Progenitor cell of endocrine pancreas (in vitro differentiated cells): ENCODE measurements at places on chromosomes 2 and 18.
A peak's percentile ranks its signal among the peaks of the same experiment; 100 is the strongest.

DNA sequence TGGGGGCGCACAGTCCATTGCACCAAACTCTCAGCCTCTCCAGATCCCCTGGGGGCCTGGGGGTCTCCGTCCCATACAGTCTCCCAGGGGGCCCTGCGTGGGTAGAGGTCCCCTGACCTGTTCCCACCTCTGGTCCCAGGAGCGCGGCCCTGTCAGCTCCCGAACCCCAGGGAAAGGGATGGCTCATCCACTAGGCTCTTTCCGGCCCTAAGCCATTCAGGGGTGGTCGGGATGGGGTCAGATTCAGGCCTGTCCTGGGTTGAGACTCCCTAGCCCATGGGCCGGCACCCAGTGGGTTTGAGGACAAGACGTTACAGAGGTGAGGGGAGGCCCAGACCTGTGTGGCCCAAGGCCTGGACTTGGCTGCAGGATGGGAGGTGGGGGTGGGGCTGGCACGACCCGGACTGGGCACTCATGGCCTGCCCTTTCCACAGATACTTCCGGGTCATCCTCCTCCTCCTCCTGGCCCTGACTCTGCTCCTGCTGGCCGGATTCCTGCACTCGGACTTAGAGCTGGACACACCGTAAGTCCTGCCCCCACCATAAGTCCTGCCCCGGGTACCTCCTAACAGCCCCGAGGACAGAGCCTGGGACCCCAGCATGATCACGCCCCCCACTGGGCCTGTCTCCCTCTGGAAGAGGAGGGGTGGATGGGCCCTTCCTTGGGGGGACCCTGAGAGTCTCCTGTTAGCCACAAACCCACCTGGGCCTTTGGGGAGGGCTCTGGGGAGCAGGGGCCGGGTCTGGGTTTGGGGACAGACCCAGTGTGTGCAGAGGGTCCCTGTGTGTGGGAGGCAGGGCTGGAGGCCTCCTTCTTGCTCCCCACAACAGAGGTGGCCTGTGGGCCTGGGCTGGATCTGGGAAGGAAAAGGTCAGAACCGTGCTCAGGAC is 10.1 kb upstream of the NEU4 start:
- H3K36me3 ChIP-seq: no peaks in the 10 kb centered on the region
- H3K27ac ChIP-seq: no peak overlapping the region
- peaks cover 8% of the 10 kb centered on the region for H3K27me3 ChIP-seq
- H3K4me1 ChIP-seq: no peaks in the 10 kb centered on the region
- peak; percentile 8 for DNase-seq
- H3K4me3 ChIP-seq: no peak overlapping the region

GRCh38 chr2:200087451-200087850 is 132.1 kb downstream of the MAIP1 start:
- H3K4me1 ChIP-seq: peaks cover 60% of the 10 kb centered on the region
- no peaks in the 10 kb centered on the region for H3K27me3 ChIP-seq
- peak overlapping the region; percentile 29 for H3K27ac ChIP-seq
- H3K4me3 ChIP-seq: peak overlapping the region; percentile 2
- no peak for DNase-seq
- no peaks in the 10 kb centered on the region for H3K36me3 ChIP-seq

- H3K27ac ChIP-seq: no peak overlapping the region
- peaks cover 4% of the 10 kb centered on the region for H3K36me3 ChIP-seq
- no peak overlapping the region for H3K4me3 ChIP-seq
- no peak for DNase-seq
- H3K27me3 ChIP-seq: no peaks in the 10 kb centered on the region
Measured at GRCh38 chr2:148130581-148130980, 109.7 kb downstream of the MBD5 start.

DNA sequence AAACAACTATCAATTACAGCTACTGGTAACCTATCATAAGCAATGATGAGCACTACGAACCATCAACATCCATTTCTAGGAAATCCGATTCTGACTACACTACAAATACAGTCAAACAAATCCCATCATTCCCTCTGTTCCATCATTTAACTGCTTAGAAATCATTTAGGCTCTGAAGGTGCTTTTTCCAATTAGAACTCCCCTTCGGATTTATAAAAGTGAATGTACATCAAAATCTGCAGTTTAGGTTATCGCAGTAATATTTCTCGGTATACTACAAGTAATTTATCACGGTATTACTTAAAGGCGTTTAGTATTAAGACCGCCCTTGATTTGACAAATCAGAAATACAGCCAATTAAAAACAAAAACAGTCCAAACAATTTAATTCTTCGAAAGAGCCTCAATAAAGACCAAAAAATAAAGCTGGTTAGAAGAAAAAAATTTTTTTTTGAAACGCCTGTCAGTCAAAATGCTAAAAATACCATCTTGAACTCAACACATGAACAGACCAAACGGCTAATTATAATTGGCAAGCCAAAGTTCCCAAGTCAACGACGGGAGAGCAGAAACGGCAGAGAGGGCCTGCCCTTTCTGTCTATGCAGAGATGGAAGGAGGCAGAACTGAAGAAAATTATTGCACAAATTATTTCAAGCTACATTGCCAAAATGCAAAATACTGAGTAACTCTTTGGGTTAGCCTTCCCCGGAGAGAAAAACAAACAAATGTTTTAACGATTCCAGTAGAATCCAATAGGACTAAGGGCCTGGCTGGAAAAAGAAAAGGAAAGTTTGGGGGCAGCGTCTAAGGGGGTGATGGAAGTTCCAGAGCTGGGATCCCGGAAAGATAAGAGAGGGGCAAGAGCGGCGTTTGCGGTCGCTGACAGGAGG is 1.2 kb downstream of the VPS54 start:
- DNase-seq: no peak
- no peaks in the 10 kb centered on the region for H3K27me3 ChIP-seq
- peak overlapping the region; percentile 97 for H3K27ac ChIP-seq
- H3K4me3 ChIP-seq: peak overlapping the region; percentile 92
- peaks cover 21% of the 10 kb centered on the region for H3K4me1 ChIP-seq

DNA sequence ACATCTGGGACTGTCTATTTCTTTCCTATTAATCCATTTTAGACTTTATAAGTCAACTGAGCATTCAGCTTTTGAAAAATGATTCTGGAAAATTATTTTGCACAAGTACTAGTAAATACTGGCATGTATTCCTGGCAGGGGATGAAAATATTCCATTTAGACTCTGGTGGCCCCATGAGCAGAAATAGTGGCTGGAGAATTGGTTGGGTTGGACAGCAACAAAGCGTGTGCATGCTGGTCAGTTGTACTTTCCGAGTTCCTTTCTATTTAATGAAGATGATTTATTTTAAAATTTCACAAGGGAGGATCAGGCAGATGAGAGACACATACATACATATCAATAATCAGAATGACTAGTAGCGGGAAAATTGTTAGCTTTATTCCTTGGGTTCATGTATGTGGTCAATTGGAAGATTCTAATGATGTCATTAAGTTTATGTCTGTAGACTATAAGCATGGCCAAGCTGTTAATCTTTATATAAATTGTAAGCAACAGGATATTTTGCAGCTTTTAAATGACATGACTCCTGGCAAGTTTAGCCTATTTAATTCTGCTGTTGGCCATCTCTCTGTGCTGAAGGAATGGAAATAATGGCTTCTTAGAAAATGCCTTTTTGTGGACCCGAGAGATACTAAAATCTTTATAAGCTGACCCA is 541.6 kb downstream of the SLC4A3 start:
- no peak overlapping the region for H3K4me3 ChIP-seq
- H3K4me1 ChIP-seq: no peaks in the 10 kb centered on the region
- no peak overlapping the region for H3K27ac ChIP-seq
- H3K27me3 ChIP-seq: no peaks in the 10 kb centered on the region
- DNase-seq: no peak
- H3K36me3 ChIP-seq: no peaks in the 10 kb centered on the region

- H3K36me3 ChIP-seq: no peaks in the 10 kb centered on the region
- no peaks in the 10 kb centered on the region for H3K4me1 ChIP-seq
- H3K27ac ChIP-seq: no peak overlapping the region
- H3K4me3 ChIP-seq: no peak overlapping the region
- DNase-seq: no peak
Measured at GRCh38 chr2:120697471-120697870, 38.2 kb upstream of the GLI2 start.

DNA sequence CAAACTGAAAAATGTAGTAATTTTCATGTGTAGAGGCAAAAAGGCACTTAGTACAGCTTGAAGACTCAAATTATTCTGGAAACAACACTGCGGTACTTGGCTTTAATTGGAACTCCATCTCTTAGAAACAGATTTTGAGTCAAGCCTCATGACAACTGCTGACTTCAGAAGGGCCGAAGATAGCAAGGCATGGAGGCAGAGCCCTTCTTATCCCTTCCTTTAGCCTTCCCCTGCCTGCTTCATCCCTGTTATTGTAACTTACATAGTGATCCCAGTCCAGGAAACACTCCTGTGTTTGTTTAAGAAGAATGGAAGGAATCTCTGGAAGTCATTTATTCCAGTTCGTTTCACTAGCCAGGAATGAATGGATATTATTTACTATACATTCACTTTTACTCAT is 110.9 kb upstream of the FAM98A start:
- no peaks in the 10 kb centered on the region for H3K27me3 ChIP-seq
- no peaks in the 10 kb centered on the region for H3K4me1 ChIP-seq
- H3K27ac ChIP-seq: no peak overlapping the region
- no peak overlapping the region for H3K4me3 ChIP-seq
- DNase-seq: no peak
- no peaks in the 10 kb centered on the region for H3K36me3 ChIP-seq

DNA sequence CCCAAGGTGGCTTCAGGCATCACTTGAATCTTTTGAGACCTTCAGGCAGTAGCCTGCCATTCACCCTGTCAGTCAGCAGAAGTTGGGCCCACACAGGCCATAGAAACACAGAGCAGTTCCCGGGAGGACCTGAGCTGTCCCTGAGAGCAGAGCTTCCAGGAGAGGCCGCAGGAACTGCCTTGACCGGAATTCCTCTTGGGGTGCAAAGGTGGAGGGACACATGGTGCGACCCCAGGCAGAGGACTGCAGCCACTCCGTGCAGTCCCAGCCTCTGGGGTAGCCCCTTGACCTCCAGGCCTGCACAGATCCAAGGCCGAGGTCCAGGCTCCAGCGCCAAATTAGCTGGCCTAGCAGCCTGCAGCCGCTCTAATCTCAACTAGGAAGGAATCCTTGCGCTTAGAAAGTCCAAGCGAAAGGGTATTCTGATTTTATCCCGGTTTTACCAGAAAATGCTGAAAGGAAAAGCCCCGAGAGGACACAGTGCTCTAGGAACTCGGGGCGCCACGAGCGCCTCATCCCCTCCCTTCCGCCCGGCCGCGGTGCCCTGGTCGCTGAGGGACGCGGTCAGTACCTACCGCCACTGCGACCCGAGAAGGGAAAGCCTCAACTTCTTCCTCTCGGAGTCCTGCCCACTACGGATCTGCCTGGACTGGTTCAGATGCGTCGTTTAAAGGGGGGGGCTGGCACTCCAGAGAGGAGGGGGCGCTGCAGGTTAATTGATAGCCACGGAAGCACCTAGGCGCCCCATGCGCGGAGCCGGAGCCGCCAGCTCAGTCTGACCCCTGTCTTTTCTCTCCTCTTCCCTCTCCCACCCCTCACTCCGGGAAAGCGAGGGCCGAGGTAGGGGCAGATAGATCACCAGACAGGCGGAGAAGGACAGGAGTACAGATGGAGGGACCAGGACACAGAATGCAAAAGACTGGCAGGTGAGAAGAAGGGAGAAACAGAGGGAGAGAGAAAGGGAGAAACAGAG is 5.4 kb downstream of the SIX2 start:
- no peak for DNase-seq
- peaks cover 95% of the 10 kb centered on the region for H3K27me3 ChIP-seq
- H3K4me1 ChIP-seq: peaks cover 17% of the 10 kb centered on the region
- H3K36me3 ChIP-seq: peaks cover 1% of the 10 kb centered on the region
- H3K27ac ChIP-seq: no peak overlapping the region
- H3K4me3 ChIP-seq: peak overlapping the region; percentile 54

GRCh38 chr2:24620936-24621335 is 129.9 kb downstream of the NCOA1 start:
- no peak overlapping the region for H3K27ac ChIP-seq
- H3K4me1 ChIP-seq: peaks cover 1% of the 10 kb centered on the region
- H3K4me3 ChIP-seq: no peak overlapping the region
- H3K27me3 ChIP-seq: no peaks in the 10 kb centered on the region

DNA sequence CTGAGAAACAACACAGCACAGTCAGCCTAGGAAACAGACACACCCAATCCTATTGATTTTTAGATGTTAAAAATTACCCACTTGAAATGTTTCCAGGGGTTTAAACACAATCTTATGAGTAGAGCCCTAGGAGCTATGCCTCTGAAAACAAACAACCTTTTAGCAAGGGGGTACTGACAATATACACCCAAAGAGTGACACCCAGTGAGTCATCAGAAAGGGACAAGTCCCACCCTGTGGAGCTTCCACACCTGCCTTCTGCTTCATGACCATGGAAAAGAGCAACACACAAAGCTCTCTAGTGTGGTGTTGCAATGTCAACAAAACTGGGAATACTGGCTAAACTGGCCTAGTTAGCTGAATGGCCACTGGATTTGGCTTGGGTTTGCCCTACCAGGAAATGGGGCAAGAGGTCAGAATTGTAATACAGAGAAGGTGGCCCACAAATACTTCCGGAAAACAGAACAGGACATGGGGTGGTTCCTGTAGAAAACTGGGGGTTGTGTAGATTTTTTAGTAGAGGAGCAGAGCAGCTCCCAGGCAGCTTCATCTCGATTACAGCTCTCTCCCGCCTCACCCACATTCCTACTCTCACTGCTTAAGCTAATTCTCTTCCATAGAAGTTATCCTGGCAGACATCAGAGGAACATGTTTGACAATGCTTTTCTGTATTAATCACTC is 98.2 kb downstream of the GAREM1 start:
- peaks cover 35% of the 10 kb centered on the region for H3K27me3 ChIP-seq
- peak overlapping the region; percentile 46 for H3K4me3 ChIP-seq
- DNase-seq: peak; percentile 12
- peaks cover 36% of the 10 kb centered on the region for H3K4me1 ChIP-seq
- peak overlapping the region; percentile 99 for H3K27ac ChIP-seq

DNA sequence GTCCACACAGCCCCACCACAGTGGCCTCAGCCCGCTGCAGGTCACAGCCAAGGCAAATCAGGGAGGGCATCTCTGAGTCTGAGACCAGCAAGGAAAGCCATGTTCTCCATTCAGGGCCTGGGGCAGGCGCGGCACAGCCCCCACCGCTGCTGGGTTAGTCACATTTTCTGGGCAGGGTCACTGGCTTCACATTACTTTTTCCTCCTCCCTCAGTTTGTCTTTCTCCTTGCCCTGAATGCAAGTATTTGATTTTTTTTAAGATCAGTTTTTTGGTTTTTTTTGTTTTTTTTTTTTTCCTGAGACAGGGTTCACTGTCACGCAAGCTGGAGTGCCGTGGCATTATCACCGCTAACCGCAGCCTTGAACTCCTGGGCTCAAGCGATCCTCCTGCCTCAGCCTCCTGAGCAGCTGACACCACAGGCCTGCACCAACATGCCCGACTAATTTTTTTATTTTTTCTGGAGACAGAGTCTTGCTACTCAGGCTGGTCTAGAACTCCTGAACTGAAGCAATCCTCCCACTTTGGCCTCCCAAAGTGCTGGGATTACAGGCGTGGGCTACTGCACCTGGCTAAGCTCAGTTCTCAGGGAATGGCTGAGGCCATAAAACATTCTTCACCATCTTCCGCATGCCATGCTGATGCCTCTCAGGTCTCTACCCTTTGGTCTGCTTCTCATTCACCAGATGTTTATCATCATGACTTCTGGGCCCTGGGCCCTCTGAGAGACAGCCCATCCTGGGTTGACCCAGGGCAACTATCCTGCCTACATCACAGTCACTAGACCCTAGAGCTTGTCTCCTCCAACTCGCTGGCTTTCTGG is 628 bp upstream of the CAPG start:
- no peak overlapping the region for H3K27ac ChIP-seq
- no peak for DNase-seq
- peaks cover 3% of the 10 kb centered on the region for H3K27me3 ChIP-seq
- no peaks in the 10 kb centered on the region for H3K36me3 ChIP-seq
- H3K4me1 ChIP-seq: peaks cover 3% of the 10 kb centered on the region
